ENCODE measurements at places on chromosomes 7 and 10.

GRCh38 chr7:10237306-10237705, 736.4 kb upstream of the PHF14 start:
- DNase-seq, result peak; percentile 4

- DNase-seq, result no peak
These were observed 20.0 kb downstream of the GSDME start for GRCh38 chr7:24737281-24737680.

DNA sequence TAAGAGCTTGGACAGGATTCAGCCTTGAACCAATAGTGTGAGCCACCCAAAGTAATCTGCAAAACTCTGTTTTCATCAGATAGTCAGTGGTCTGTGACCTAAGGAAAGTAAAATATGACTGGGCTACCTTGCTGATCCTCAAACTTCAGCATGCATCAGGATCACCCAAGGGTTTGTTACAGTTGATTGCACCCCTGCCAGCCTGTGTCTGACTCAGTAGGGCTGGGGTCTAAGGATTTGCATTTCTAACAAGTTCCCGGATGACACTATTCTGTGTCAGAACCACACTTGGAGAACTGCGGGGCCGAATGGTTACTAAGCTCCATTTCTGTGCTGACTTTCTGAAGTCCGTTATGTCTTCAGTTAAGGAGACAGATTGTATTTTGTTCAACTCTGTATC, 40.6 kb upstream of the TSPAN13 start:
- peak; percentile 61 for DNase-seq

- DNase-seq, result peak; percentile 31
These were observed 112.1 kb upstream of the CDK1 start for GRCh38 chr10:60666221-60666620.

DNA sequence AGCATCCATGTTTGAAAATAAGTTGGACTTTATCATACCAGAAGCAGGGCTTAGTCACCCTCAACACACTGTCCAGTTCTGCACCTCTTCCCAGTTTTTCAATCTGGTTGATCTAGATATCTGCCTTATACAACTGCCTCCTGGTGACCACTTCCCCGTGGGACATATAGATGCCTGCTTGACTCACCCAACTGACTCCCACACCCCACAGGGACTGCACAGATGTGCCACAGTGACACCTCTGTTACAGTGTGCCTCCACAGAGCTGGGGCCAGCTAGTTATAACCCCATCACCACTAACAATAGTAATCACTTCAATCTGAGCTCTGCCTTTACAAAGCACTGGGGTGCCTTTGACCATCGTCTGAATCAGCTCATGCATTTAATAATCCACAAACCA, 82.6 kb upstream of the AOAH start:
- DNase-seq, result no peak

DNA sequence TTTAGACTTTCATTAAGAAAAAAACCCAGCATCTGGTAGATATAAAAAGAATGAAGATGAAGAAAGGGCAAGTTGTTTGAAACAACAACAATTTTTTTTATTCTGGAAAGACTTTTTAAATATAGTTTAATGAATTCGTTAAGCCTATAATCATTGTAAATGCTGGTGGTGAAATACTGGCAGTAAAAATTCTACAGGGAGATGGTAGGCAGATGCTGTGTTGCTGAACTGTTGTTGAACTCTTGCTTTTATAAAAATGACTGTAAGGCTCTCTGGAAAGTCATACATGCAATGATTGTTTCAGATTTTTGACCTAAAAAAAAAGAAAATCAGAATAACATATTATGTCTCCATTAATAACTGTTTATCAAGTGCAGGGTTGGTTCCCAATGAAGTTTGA, 39.0 kb downstream of the SCIN start:
- no peak for DNase-seq

DNA sequence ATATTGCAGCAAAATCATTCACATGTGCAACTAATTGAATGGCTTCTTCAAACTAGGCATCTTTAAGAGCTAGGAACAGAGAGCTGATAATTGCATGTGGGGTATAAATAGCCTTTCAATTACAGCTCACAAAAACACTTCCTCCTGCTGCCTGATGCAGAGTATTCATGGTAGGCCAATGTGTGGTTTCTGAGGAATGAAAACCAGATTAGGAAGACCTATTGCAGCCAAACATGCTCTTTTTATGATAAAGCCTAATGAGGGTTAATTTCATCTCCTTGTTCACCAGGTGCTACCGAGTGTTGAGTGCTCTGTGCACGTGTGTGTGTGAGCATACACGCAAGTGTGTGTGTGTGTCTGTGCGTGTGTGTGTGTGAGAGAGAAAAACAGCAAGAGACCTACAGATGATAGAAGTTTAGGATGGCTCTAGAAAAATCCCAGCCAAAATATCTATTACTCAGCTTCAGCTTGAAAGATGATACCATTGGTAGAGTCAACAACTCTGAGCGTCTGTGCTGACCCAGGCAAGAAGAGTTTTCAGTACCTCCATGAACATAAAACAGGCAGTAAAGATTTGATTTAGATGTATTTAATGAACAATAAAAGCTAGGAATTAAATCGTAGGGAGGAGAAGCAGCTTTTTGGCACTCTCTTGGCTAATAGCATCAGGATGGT, 448.5 kb upstream of the ANKRD30A start:
- DNase-seq, result peak; percentile 87

DNA sequence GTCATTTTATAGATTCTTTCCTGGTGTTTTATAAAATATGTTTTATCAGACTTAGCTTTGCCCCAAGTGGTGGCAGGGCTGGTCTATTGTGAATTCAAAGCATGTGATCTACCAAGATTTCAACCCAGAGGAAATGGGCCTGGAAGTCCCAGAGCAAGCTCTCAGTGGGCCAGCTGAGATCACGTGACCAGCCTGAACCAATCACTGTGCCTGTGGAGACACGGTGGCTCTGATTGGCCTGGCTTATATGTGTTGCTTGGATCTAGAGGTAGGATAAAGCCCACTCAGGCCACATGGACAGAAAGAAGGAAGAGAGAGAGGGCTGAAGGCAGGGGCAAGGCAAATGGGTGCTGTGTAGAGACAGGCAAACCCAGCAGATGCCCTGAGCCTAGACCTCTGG, 65.5 kb upstream of the GATA3 start:
- DNase-seq, result no peak

All from fibroblast of skin of right quadriceps (primary cell).